ENCODE measurements at places on chromosomes 3 and 15.

DNA sequence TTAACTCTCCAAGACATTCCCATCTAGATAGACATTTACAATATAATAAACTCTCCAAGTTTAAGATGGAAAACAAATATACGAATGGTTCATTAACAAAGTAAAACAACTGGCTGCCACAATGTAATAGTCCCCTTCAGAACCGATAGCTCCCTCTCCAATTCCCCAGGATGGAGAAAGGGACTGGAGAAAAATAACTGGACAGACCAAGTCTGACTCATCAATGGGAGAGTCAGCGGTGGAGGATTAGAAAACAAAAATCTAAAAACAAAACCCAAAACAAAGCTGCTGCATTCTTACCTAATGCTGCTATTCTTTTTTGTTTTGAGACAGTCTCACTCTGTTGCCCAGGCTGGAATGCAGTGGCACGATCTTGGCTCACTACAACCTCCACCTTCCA, 468.1 kb downstream of the SHQ1 start:
- no peak for DNase-seq

DNA sequence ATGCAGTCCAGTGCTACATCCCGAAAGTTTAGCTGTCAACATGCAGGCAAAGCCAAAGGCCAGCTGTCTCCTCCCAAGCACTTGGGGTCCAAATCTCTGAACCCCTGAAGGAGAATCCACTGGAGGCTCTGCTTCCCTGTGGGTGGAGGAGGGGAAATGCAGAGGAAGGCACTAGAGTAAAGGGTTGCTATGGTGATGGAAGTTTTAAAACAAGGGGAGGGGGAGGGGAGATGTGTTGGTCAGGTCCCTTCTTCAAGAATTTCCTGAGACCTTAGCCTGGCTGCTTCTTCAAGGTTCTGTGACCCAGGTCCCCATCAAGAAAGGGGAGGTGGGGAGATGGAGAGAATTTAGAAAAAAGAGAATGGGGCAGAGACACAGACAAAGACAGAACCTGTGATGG, 2.3 kb downstream of the CAMKV start:
- no peak for DNase-seq

DNA sequence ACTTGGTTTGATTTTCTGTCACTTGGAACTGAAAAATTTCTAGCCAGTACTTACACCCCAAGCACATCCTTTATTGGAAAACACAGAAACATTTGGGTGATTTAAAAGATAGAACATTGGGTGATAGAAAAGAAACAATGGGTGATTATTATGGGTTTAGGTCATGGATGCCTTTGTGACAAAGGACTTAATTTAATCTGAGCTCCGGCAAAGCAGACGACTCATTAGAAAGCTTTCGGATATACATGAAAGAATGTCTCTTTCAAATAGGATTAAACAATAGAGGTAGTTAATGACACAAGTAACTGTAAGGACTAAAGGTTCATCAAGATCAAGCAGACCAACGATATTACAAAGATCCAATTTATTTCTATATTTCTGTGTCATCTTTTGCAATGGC, 37.3 kb upstream of the CNTN4 start:
- no peak for DNase-seq

DNA sequence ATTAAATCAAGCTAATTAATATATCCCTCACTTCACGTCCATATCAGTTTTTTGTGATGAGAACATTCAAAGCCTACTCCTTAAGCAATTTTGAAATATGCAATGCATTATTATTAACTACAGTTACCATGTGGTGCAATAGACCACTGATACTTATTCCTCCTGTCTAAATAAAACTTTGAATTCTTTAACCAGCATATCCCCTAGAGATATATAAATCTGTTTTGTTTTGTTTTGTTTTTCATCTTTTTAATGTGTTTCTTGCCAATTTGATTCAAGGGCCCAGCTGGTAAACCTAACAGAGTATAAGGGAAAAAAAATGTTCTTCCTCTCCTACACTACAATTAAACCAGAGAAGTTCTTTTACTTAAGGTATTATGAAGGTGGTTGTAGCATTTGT, 524.2 kb downstream of the NAALADL2 start:
- no peak for DNase-seq

DNA sequence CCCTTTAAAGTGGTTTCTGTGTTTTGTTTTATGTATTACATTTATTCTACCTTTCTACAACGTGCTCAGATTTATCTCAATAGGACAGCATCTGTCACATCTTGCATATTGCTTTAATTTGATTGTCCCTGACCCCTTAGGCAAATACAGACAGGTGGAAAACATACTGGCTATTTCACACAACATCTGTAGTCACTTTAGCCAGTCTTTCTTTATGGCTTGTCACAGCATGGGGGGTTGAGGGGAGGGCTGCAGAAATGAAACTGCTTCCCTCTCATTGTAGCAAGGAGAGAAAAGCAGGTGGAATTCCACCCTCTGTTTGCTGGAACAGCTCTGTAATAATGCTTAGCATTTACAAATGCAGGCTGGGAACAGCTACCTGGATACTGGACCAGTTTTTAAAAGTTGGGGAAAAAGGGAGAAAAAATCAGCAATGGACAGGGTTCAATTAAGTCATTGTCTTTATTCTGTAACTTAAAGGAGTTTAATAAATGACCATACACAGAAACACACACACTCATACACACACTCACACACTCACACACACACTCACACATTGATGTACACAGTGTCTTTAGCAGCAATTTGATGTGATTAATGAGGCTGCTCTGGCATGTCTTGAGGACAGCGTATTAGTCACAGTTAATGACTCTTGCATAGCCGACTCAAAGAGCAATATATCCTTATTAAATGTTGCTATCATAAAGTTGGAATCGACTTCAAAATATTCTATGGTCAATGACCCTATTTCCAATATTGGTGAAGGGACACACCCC, 283.7 kb upstream of the GBE1 start:
- no peak for DNase-seq

DNA sequence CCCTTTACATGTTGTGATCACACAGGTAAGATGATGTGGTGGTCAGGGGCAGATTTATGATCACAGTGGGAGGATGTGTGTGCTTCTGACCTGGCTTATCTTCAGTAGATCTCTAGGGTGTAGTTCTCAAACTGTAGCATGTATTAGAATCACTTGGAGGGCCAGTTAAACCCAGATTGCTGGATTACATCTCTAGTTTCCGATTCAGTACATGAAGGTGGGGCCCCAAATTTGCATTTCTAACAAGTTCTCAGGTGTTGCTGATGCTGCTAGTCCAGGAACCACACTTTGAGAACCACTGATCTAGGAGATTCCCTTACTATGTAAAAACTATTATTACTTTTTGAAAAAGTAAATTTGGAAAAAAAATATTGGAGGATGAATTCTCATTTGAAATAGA, 199.3 kb upstream of the GOLIM4 start:
- DNase-seq = no peak

- DNase-seq = no peak
Measured at GRCh38 chr3:128801779-128802380, 75.9 kb downstream of the RAB7A start.

GRCh38 chr3:34268032-34268709, 469.7 kb downstream of the PDCD6IP start:
- no peak for DNase-seq

DNA sequence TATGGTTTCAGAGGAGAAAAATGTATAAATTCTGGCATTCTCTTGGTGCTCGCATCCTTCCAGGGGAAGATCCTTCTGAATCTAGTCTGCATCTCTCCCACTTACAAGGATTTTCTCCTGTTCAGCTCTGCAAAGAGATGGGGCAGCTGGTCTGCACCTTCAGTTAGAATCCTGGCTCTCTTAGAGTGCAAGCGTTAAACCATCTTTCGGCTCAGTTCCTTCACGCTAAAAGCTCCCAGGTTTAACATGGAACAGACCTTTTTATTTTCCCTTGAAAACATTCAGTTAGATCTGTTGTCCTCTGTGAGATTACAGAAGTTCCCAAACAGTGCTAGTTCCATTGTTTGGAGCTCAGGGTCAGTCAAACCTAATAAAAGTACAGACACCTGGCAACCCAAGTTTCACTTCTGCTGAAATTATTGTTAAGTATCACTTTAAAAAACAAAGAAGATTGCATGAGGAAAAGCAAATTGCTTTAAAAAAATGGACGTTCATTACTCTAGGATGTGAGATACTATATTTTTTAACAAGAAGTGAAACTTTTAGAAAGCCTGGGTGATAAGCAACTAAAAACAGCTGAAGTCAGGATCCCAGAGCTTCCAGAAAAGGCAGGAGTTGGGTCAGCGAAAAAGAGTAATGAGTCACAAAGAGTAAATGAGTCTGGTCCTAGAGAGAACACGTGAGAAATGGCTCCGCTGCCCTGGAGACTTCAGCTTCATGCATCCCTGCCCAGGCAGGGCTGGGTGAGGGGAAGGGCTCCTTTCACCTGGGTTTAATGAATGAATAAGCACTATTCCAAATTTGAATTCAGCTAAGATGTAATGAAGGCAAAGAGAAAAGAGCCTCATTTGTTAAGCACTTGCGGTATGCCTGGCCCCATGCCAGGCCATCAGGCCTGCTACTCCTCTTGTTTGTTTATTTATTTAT, 63.3 kb downstream of the ABTB1 start:
- DNase-seq = no peak

DNA sequence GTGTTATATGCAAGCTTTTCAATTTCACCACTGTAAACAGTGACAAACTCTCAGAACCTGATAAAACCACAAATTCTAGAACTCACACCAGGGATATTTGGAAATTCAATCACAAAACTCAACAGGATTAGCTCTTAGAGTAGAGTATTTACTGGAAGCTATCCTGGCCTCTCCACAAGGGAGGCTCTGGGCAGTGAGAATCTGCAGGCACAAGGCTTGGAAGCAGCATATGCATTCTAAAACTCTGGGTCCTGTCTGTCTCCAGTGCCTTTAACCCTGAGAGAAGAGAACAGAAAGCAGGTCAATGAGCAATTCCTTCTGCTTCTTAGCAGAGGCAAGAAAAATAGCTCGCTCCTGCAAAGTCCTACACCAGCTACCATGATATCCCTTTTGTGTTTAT, 23.4 kb downstream of the PLSCR4 start:
- DNase-seq = no peak

DNA sequence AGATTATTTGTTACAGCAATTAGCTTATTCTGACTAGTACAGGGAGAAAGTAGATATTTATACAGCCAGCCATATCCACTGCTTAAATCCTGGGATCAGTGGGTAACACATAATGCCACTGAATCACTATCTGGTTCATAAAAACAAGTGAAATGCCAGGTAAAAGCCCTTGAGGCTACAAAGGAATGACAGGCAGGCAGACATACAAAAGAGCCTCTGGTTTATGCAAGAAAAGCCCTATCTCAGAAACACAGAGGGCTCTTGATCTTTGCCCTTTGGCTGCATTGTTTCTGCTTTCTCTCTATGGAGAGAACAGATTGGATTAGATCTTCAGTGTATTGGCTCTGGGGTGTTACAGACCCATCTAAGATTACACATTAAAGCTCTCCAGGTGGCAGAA, 115.4 kb upstream of the GADL1 start:
- no peak for DNase-seq

DNA sequence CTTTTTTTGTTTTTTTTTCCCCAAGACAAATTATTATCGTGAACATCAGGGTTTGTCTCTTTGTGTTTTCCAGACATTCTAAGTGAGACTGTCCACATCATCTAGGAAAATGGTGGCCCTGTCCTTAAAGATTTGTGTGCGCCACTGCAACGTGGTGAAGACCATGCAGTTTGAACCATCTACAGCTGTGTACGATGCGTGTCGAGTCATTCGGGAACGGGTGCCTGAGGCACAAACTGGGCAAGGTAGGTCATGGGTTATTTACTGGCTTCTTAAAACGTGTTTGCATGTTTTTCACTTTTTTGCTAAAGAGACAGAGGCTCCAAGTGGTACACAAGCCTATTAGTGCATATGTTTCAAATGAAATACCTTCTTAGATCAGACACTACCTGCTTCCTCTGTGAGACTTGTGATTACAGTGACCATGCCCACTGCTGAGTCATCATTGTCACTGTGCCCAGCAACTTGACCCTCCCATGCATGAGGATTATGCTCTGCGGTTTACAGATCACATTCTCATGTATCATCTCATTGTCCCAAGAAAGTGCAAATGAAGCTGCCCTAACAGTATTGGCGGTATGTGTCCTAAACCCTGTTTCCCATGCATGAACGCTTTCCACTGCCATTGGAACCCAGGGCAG, 395.2 kb upstream of the TPM1 start:
- DNase-seq = no peak

All from stimulated activated CD8-positive, alpha-beta memory T cell treated with anti-CD3 and anti-CD28 coated beads, Interleukin-4, amount 100 ng/mL, for 1 hour (primary cell).